HCT116 (cell line): ENCODE measurements at places on chromosomes 3 and 15. TPM values are rescaled to one million over a fixed set of nuclear protein-coding genes. Genes with fewer than 3 reads are reported as not detected.

DNA sequence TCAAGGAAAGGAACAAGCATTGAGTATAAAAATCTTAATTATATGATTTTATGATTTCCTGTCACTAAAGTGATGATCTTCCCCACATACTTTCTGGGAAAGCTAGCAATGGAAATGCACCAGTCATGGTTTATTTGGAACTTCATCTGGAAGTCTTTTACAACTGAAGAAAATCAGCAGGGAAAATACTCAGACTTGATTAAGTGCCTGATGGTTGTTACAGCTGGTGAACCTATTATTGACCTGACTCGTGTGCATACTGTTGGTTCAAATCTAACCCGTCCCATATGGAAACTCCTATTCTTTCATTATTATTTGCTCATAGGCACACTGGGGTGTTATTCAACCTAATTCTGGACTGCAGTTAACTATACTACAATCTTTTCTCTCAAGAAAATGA is 701.8 kb upstream of the CCDC54 start:
- no peak for DNase-seq
- no peak overlapping the region for H3K4me3 ChIP-seq
- H3K27ac ChIP-seq, result no peak overlapping the region
- no peaks in the 10 kb centered on the region for H3K27me3 ChIP-seq

DNA sequence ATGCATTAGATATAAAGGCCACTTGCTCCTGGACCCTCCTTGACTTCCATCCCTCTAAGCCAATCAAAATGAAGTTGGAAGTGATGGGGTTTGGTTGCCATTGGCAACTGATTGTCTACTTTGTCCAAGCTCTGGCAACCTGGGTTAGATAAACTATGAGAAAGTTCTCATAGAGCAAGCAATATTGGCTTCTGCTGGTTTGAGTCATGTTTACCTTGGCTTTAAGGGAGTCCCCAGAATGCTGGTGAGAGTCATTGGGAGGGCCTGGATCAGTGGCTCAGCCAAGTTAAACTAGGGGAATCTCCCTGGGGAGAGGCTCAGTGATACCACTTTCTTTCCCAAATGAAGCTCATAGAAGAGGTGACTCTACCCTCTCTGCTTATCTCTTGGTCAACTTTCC is 176.3 kb upstream of the ROPN1 start:
- H3K4me3 ChIP-seq, result no peak overlapping the region
- no peak for DNase-seq
- no peaks in the 10 kb centered on the region for H3K36me3 ChIP-seq
- H3K27ac ChIP-seq, result no peak overlapping the region

DNA sequence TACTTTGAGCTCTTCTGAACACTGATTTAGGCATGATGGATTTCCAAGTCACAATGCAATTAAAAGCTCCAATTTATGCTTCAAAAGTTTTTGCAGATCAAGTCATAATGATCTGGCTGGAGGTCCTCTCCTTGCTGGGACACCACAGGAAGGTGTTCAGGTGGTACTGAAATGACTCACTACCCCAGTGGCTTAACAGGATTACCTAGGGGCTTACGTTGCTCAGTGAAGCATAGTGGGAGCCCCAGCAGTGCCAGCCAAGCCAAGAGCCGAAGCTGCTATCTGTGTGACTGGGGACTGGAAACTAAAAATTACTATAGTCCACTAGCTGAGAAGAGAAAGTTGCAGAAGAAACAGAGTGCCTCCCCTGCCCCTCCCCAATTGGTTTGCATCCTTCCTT is 110.1 kb upstream of the LPP start:
- no peak for DNase-seq
- no peaks in the 10 kb centered on the region for H3K4me1 ChIP-seq
- no peaks in the 10 kb centered on the region for H3K36me3 ChIP-seq
- H3K4me3 ChIP-seq, result no peak overlapping the region

- H3K4me1 ChIP-seq, result no peaks in the 10 kb centered on the region
- no peak overlapping the region for H3K4me3 ChIP-seq
- no peaks in the 10 kb centered on the region for H3K36me3 ChIP-seq
- no peak overlapping the region for H3K27ac ChIP-seq
Observed at GRCh38 chr3:175672119-175672689, 813.1 kb downstream of the NAALADL2 start.

ACOX2 gene
- total RNA-seq, result 12.8 TPM
